ENCODE measurements at places on chromosomes 4 and X.

DNA sequence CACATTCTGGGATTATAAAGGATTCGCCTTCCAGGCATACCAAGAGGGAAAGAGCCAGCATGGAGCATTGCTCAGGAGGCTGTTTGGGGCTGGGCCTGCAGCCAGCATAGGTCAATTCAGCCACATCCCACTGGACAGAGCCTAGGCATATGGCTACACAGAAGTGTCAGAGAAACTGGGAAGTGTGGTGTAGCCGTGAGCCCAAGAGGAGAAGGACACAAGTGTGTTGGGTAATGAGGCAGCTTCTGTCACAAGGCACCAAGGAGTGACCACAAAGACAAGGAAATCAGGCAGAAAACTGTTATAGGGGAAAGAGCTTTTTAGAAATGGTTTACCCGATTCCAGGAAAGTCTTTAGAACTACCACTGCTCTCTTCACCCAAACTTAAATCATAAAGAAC is 178.6 kb upstream of the TBL1X start:
- DNase-seq = no peak

GRCh38 chr4:5067908-5068307 is 16.6 kb downstream of the STK32B start:
- DNase-seq = no peak

DNA sequence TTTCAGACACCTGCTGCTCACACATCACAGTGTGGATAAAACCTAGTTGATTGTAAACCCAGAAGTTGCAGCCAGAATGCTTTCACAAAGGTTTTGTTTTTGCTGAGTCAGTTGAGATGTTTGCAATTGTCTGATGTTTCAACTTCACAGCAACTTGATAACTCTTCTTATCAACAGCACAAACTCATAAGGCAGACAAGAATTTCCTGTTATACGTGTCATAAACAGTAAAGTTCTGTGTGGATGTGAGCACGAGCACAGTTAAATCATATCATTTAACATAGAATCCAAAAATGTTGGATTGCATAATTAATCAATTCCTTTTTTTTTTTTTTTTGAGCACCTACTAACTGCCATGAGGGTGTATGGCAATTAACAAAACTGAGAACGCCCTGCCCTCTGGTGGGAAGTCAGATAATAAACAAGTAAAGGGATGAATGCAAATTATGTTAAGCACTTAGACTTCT is 512.2 kb downstream of the PDHA2 start:
- peak; percentile 35 for DNase-seq

DNA sequence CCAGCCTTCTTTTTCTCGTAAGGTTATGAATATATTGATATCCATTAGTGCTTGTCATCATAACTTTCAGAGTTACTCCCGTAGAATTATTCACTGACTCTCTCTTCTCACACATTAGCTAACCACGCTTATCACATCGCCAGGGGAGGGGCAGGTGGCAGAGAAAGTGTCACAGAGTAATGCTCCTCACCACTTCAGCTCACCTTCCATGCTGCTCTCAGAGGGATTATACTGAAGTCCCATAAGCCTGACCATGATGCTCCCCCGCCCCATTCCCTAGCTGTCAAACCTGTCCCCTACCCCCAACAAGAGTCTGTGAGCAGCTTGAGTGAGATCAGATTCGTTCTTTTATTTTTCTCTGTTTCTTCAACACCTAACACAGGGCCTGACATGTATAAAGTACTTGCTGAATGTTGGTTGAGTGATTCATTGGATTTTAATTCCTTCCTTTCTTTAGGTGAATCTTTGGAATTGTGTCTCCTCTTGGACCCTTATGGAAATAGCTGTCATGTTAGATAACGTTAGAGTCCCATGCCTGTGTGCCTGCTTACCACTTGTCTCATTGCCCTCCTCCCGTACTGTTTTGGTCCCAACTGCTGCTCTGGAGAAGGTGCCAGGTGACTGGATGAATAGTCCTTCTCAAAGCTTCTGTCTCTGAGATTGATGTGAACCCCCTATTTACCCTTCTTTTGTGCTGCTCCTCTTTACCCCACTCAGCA is 55.1 kb downstream of the RS1 start:
- no peak for DNase-seq

GRCh38 chr4:7127576-7127975 is 59.7 kb upstream of the GRPEL1 start:
- DNase-seq = no peak

DNA sequence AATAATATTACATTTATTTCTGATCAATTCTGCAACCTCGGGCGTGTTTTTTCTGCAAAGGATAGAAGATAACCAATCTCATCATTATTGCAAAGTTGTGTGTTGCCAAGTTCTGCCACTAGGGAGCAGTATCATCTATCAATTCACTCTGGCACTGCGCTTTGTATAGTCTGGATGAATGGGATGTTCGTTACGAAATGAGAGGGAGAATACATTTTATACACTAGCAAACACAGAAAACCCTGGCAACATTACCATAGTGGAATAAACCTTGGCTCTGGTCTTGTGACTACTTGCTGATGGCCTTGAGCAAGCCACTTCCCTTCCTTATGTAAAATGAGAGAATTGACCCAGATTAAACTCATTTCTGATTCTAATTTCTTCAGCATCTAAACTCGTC is 97.5 kb upstream of the ZNF518B start:
- DNase-seq = peak; percentile 54

DNA sequence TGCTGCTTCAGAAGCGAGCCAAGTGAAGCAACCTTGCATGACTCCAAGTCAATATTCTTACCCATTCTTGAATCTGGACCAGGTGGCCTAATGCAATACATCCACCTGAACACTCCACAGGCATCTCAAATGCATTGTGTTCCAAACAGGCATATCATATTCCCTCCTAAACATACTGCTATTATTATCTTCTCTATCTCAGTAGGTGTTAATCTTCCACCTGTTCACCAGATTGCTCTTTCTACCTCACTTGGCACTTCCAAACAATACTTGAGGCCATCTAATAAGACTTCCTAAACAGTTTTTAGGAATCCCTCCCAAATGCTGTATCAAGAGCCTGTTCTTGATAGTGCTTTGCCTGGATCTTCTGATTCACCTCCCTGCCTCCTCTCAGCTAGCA is 90.7 kb downstream of the GPRIN3 start:
- DNase-seq = no peak

- DNase-seq = peak; percentile 13
Measured at GRCh38 chr4:29708473-29708872, 1011.7 kb upstream of the PCDH7 start.

- no peak for DNase-seq
Measured at GRCh38 chr4:45778514-45778913, 345.3 kb downstream of the GABRG1 start.

GRCh38 chrX:152861116-152861515 is 30.3 kb downstream of the NSDHL start:
- DNase-seq = no peak

DNA sequence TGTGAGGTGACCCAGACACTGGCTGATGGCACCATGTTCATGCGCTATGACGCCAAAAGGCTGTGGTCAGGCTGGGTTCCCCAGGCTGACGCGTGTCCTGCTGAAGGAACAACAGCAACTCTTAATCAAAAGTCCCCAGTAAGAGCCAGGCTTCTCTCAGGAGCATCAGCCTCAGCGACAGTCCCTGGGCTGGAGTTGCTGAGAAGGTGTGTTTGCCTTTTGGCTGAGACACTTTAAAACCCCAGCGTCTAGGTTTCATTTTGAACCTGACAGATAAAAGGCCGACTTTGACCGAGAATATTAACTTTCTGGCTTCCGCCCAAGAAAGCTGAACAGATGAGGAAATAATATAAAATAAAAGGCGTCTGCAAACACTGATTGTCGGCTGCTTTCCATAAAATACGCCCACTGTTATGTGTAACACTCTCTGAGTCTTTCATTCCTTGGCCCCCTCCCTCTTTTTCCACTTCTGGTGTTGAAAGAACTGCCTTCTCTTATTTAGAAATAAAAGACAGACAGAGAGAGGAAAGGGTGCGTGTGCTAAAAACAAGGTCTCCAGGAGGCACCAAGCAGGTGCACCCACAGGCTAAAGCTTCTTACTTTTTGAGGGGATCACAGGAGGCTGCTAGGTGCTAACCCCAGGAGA is 373.6 kb downstream of the MID1IP1 start:
- DNase-seq = no peak

DNA sequence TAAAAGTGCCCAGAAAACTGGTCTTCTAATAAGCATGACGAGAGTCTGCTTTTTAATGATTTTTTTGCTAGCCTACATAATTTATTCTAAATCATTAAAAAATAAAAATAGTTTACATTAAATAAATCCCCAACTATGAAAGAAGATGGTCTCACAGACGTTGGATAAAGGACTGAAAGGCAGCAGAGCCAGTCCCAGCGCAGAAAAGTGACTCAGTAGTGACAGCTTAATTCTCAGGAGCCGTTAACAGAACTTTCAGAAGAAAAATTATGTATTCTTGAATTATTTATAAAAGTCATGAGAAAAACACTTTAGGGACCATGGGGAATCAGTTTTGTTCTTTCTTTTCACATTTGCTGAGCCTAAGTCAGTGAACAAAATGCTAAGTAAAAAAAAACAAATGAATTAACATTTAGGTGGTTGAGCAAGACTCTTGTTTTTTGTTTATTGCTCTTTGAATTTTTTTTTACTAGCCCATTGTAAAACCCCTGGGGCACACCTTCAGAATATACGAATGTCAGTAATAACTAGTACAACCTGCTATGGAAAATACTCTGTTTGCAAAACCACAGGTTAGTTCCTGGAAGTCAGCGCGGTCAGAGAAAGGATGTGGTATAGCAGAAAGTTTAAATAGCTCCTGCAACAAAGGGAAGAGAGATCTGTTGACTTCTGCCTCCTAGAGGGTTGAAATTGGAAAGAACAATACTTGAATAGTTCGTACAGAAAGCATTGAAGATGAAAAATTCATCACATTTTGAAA is 50.4 kb upstream of the CCDC160 start:
- DNase-seq = no peak

DNA sequence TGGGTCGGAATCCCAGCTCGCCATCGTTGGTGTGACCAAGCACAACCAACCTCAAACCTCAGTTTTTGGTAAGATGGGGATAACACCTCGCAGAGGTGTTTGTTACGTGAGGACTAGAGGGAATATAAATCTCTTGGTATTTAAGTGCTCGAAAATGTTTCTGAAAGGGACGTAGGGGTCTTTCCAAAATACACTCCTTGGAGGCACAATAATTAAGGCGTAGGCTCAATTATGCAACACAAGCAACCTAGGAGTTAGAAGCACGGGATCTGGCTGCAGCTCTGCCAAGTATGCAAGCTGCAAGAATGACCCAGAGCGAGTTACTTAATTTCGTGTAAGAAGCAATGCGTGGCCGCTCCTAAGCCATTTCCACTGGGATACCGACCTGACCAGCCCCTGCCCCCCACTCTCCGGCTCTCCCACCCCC is 552 bp downstream of the ADH5 start:
- DNase-seq = peak; percentile 72

- DNase-seq = no peak
Measured at GRCh38 chr4:58849026-58849425, 1738.8 kb upstream of the IGFBP7 start.

GRCh38 chr4:32662803-32663202 is 1942.6 kb downstream of the PCDH7 start:
- DNase-seq = no peak

DNA sequence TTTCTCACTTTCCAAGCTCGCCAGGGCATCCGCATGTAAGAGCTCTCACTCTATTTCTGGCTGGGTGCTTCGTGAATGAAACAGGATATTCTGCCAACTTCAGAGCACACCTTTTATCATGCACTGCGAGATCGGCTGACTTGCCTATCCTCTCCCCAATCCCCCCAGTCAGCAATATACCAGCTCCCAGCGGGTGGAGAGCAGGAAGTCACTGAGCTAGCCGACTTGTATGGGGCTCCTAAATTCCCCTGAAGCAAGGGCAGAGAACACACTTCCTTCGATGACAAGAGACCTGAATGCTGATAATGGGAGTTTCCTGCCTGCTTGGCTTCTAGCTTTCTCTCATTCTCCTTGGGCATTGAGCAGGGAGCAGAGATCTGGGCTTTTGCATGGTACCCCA is 33.8 kb upstream of the MAMLD1 start:
- DNase-seq = no peak

- no peak for DNase-seq
Measured at GRCh38 chrX:120274958-120275357, 24.3 kb downstream of the ZBTB33 start.

DNA sequence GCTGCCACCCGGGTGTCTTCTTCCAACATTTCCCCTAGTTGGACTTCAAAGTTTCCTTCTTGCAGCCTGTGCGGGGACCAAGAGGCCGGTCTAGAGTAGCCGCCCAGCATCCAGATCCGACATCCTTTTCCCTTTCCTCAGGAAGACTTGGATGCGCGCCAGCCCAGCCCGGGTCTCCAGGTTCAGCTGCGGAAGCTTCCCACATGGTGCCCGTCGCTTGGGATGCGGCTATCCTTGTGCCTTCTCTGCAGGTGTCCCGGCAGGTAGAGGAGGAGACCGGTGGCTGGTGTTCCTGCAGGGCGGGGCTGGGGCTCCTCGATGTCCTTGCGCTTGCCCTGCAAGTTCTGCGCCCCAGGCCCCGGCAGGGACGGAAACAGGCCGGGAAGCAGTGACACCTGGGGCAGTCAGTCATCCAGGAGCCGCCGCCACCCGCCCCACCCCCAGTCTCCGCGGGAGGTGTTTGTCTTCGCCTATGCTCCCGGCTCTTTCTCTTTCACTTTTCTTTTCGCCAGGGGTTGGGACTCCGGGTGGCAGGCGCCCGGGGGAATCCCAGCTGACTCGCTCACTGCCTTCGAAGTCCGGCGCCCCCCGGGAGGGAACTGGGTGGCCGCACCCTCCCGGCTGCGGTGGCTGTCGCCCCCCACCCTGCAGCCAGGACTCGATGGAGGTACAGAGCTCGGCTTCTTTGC is at the start of gene IL15:
TSS of gene IL15 (plus strand) at position 502 of the 689 bp plus-strand sequence. CDS start 82,882 bp downstream, outside the sequence.
- DNase-seq = peak; percentile 35

- DNase-seq = no peak
Measured at GRCh38 chrX:9866633-9867032, 80.4 kb downstream of the SHROOM2 start.

DNA sequence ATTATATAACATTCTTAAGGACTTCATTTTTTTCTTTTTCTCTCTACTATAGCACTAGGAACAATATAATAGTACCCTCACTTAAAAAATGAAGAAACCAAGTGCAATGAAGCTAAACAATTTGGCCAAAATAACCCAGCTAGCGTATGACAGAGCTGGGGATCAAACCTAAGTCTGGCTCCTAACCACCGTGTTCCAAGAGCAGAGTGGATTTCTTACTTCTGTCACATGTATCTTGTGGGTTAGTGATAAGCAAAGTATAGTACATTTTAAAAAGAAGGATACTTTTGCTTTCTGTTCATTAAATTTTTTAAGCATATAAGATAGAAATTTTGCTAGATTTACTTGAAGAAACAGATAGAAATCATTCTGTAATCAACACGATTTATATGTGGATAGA is 11.5 kb downstream of the LIMCH1 start:
- DNase-seq = no peak

DNA sequence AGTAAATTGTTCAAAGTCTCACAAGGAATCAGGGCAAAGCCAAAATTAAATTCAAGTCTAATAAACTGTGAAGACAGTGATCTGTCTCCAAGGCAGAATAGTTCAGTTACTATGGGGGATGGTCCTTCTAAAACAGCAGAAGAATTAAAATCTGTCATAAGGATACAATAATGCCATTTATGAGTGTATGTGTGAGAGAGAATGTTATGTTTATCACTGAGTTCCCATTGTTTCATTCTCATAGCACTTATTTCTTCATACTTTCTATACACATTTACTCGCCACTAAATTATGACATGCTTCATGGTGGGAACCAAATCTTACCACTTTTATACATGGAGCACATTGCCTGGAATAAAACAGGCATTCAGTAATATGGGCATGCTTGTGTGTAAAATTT is 102.5 kb downstream of the AMMECR1 start:
- peak; percentile 18 for DNase-seq
